ENCODE measurements at places on chromosomes 1 and 21.

DNA sequence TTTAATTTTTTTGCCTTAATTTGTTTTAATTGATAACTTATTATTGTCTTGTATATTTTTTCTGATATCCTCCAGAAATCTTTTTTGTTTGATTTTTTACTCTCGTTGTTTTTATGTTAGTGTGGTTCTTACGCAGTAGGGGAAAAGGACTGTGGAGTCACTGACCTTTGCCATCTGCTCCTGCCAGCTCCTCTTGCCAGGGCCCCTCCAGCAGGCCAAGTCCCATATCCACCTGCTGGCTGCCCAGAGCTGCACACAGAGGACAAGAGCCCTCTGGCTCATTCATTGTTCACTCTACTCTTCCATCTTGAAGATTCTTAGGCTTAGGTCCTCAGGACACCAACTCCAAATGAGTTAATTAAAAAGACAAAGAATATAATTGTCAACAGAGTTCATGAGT is 316.4 kb upstream of the DUSP10 start:
- DNase-seq, result no peak

DNA sequence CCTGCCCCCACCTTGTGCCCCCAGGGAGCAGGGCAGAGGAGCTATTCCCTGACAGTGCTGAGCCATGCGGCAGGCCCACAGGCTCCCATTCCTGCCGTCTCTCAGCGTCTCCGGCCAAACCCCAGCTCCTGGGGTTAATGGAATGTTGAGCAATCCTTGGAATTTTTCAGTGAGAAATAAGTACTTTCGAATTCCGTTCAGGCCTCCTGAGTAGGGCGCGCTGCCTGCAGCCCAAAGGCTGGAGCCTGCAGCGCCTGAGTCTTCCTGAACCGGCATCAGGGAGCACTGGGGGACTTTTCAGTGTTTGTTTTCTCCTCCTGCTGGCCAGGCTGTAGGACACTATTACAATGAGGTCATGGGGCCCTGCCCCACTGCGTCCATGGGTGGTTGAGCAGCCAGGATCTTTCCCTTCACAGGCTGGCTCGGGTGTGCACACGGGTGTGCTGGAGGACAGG is 33.3 kb upstream of the CSF1 start:
- DNase-seq, result no peak

- no peak for DNase-seq
Measured at GRCh38 chr1:14679027-14679688, 80.7 kb downstream of the KAZN start.

GRCh38 chr1:72650843-72651435 is 368.6 kb upstream of the NEGR1 start:
- DNase-seq, result no peak

DNA sequence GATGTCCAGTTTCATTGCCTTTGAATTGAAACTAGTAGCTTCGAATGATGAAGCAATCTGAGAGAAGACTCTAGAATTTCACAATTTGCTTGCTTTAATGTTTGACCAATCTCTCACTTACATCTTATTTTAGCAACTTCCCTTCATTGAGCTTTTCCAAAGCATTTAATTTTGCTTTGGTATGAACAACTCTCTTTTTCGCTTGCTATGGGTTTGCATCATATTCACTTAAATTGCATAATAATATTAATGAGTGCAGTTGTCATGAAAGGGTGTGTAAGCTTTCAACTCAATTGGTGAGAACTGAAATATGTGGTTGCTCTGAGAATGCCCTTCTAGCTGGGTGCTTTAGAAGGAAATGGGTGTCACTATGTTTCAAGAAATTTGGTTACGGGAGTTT is 309.2 kb downstream of the HLX start:
- no peak for DNase-seq

- no peak for DNase-seq
Measured at GRCh38 chr1:16077406-16078245, 4.2 kb upstream of the FAM131C start.

- no peak for DNase-seq
Measured at GRCh38 chr1:154730259-154730658, 122.3 kb upstream of the ADAR start.

- no peak for DNase-seq
Measured at GRCh38 chr1:233031521-233031920, 81.1 kb downstream of the NTPCR start.

GRCh38 chr1:152347116-152347728 is 12.6 kb downstream of the FLG2 start:
- DNase-seq, result peak; percentile 20

DNA sequence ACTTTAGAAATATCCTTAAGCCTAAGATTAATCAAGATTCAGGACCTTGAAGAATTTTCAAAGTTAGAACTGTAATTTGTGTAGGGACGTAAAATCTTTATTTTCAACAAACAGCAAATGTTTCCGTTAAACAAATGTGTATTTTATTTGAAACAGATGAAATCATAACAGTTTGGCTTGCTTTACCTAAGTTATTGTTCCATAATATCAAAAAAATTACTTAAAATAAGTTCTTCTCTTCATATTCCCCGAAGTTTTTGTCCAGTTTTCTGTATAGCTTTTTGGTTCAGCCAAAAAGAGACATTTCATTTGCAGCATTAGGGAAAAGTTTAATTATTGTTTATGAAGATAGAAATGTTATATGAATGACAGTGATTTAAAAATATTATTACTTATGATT is 100.1 kb downstream of the NFIA start:
- DNase-seq, result no peak

DNA sequence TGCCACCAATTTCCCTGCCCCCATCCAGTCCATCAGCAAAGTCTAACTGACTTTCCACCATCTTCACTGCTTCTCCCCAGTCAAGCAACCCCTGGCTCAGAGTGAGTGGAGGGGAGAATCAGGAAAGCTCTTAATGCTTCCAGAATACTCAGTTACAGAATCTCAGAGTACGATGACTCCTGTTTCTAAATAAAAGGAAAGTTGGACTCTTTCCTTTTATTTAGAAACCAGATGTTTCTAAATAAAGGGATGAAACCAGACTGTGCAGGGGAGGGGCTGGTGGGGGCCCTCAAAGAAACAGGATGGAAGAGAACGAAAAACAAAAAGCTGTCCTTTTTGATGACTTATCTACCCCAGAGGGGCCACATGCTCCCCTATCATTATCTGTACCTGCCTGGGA is 85.2 kb upstream of the PPM1J start:
- no peak for DNase-seq

- no peak for DNase-seq
Measured at GRCh38 chr1:30523055-30524020, 200.0 kb downstream of the MATN1 start.

- no peak for DNase-seq
Measured at GRCh38 chr21:16900685-16901084, 612.2 kb upstream of the CXADR start.

DNA sequence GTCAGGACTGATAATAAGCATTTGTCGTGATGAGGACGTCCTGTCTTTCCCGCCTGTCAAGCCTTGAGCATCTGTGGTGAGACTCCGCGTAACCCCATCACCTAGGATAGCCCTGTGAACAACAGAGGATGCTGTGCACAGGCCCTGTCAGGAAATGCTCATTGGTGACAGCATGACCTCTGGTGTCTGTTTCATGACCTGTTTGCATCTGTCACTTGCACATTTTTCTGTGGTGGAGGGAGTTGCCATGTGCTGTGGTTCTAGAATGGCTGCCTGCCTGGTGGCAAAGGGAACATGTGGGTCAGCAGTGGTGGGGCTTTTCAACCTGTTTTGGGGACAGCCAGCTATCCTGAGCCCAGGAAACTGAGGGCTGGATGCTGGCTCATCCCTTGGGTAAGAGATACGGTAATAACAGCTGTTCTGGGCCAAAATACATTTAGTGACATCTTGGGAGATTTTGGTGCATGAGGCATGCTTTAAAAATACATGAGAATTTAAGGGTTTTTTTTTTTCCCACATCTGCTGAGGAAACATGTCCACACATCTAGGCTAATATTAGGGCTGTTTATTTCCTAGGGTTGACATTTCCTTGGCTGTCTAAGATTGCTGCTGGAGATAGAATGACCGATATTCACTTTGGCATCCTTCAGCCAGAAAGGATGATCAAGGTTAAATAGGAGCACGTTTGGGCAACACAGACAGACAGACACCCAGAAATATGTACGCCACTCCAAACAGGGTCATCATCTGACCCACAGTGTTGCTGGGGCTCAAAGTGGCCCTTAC is 52.9 kb downstream of the KCNC4 start:
- peak; percentile 35 for DNase-seq

GRCh38 chr1:115166531-115167091 is 77.3 kb upstream of the TSPAN2 start:
- DNase-seq, result no peak

DNA sequence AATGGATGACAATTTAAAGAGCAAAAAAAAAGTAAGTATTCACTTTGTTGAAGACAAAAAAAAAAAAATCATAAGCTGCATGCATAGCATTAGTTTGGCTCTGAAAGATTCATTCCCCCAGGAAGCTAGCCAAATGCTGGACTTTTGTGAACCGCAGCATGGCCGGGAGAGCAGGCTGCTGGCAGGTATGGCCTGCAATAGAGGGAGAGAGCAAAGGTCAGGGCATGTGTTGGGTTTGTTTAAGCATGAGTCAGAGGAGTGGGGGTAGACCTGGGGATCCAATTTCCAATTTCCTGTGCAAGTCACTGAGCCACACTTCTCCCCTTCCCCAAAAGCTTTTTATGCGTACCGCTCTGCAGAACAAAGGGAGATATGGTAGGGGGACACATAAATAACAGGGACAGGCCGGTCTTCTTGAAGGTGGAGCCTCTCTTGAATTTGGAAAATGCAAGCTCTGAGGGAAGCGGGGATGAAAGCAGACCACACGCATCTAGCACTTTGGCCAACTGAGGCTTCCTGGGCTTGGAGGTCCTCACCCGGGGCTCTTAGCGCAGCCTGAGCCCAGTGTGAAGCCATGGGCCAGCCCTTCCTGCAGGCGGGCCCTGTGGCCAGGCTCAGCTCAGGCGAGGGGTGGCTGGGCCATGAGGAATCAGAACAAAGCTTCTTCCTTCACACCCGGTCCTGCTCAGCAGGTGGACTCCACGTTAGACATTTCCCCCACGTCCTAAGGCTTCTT is 171.1 kb downstream of the TOMM20 start:
- DNase-seq, result no peak

- DNase-seq, result no peak
Measured at GRCh38 chr1:173408886-173409285, 68.2 kb upstream of the PRDX6 start.

All from NCI-H524 (cell line).